Activated CD8-positive, alpha-beta T cell treated with anti-CD3 and anti-CD28 coated beads for 36 hours (primary cell): ENCODE measurements at places on chromosomes 6 and 20. TPM values are rescaled to one million over a fixed set of nuclear protein-coding genes. Genes with fewer than 3 reads are reported as not detected.

- DNase-seq = no peak
- H3K27ac ChIP-seq = peak overlapping the region; percentile 93
- H3K27me3 ChIP-seq = peaks cover 2% of the 10 kb centered on the region
- H3K36me3 ChIP-seq = peaks cover 2% of the 10 kb centered on the region
These were observed 64.5 kb downstream of the STX11 start for GRCh38 chr6:144214622-144215401.

DNA sequence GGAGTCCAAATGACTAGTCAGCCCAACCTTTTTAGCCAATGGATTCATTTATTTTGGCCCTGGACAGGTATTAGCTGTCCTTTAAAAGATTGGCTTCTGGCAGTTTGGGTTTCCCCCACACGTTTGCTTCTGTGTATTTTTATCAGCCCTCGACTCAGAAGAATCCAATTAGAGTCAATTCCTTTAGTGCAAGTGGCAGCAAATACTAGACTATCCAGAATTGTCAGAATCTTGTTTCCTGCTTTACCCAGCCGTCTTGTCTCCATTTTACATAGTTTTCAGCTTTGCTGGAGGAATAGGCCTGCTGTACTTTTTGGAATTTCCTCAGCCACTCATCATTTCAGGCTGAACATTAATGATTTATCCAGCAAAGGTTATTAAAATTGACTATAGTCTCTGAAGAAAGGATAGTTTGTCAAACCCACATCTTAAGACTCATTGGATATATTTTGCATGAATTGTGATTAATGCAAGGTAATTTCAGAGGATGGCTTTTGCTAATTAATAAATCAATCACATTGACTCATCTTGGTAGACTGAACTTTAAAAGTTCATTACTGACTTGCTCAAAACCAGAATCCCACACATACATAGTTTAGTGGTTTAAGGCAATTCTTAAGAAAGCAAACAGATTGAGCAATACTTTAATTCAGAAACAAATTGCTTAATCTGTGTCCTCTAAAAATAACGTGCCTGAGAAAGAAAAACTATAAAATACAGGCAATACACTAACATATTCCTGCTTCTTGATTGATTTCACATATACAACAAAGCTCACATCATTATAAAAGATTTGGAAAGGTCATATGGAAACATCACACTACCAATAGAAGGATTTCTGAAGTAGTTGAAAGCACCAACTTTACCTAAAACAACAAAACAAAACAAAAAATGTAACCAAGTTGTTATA, 62.9 kb upstream of the ZNF217 start:
- peak overlapping the region; percentile 84 for H3K27ac ChIP-seq
- H3K36me3 ChIP-seq = no peaks in the 10 kb centered on the region
- H3K27me3 ChIP-seq = no peaks in the 10 kb centered on the region

GRCh38 chr20:46100988-46101387, 11.2 kb upstream of the NCOA5 start:
- DNase-seq = no peak
- H3K27ac ChIP-seq = no peak overlapping the region
- H3K36me3 ChIP-seq = no peaks in the 10 kb centered on the region

DNA sequence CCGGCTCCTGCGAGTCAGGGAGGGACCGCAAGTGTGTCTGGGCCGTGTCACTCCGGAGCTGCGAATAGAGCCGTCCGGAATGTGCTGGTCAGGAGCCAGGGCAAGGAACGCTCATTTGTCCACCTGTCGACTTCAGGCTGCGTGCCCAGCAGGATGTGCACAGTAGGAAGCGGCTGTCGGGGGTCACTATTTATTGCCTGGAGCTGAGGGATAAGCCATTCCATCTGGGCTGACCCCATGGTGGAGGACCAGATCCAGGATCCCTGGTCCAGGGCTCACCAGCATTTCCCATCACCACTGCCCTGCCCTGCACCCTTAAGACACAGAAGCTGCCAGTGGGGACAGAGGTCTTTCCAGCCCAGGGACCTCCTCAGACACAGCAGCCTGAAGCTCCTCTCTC, 14.7 kb downstream of the NTSR1 start:
- no peak overlapping the region for H3K4me3 ChIP-seq

DNA sequence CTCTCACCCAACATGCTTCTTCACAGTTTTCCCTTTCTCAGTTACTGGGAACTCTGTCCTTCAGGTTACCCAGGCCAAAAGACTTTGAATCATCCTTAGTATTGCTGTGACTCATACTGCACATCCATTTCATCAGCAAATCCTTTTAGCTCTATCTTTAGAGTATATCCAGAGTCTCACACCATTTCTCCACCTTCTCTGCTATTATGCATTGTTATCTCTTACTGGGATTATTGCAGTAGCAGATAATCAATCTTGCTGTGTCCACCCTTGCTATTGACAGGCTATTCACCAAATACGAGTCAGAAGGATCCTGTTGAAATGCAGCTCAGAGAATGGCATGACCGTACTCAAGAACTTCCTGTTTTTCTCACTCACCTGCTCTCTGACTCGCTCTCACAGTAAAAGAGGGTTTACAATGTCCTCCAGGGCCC, 57.3 kb downstream of the BCKDHB start:
- H3K4me3 ChIP-seq = no peak overlapping the region
- H3K36me3 ChIP-seq = no peaks in the 10 kb centered on the region
- H3K4me1 ChIP-seq = peaks cover 15% of the 10 kb centered on the region
- DNase-seq = peak; percentile 7
- H3K27me3 ChIP-seq = no peaks in the 10 kb centered on the region
- no peak overlapping the region for H3K27ac ChIP-seq

DNA sequence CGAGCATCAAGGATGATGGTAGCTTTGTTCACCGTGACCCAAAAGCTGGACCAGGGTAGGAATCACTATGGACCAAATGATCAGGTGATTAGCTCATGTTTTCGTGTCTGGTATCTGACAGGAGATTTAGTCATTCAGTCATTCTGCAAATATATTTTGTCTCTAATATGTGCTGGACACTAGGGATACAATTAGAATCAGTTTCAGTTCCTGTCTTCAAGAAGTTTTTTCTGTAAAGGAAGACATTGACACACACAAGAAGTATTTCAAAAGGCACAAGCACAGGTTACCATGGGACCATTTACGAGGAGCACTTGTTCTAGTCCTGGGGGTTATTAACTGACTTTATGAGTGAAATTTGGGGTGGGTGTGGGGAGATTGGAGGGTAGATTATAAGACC, 244.9 kb downstream of the HIVEP2 start:
- no peak for DNase-seq
- H3K27ac ChIP-seq = no peak overlapping the region
- H3K27me3 ChIP-seq = no peaks in the 10 kb centered on the region
- no peaks in the 10 kb centered on the region for H3K36me3 ChIP-seq
- H3K4me1 ChIP-seq = peaks cover 5% of the 10 kb centered on the region

DNA sequence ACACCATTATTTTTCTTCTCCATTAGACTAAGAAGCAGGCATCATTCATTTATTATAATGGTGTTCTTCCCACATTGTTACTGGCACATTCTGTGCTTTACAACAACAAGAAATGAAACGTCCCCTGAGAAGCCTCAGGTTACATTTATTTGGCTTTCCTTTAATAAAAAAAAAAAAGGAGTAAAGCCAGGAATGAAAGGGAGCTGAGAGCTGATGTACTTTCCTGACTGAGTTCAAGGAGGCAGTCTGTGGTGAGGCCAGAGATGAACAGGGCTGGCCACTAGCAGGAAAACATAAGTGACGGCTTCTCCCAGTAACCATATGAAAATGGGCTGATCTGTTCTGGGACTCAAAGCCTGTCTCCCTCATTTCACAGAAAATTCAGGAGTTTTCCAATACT, 742.1 kb downstream of the MAFB start:
- H3K27ac ChIP-seq = no peak overlapping the region
- H3K36me3 ChIP-seq = no peaks in the 10 kb centered on the region

DNA sequence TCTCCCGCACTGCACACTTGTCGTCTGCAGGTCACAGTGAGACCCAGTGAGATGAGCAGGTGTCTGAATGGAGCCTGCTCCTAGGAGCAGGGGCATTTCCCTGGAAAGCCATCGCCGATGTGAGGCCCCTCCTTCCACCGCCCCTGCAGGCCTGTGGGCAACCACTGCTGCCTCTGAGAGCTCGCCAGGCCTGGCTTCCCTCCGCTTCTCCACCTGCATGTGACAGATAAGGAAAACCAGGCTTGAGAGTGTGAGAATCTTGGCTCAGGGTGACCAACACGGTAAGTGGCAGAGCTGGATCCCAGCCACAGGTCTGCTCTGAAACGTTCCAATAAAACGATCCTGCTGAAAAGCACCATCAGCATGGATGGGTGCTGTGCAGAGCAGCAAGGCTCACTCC, 332.8 kb downstream of the CDH4 start:
- no peak for DNase-seq
- peaks cover 1% of the 10 kb centered on the region for H3K27me3 ChIP-seq
- H3K4me3 ChIP-seq = no peak overlapping the region
- H3K4me1 ChIP-seq = no peaks in the 10 kb centered on the region
- H3K27ac ChIP-seq = no peak overlapping the region
- no peaks in the 10 kb centered on the region for H3K36me3 ChIP-seq

- H3K27me3 ChIP-seq = peaks cover 10% of the 10 kb centered on the region
- H3K4me1 ChIP-seq = peaks cover 9% of the 10 kb centered on the region
- H3K4me3 ChIP-seq = no peak within 1 kb of the TSS
- no peak within 1 kb of the TSS for H3K27ac ChIP-seq
- no peaks in the 10 kb centered on the region for H3K36me3 ChIP-seq
- peak; percentile 45 for DNase-seq
These were observed at the start of gene SLC52A3 for GRCh38 chr20:768426-768978. Gene SLC52A3 (minus strand): TSS chr20:768500. CDS start chr20:765774, 2,726 bp downstream.

- DNase-seq = no peak
- H3K27ac ChIP-seq = no peak overlapping the region
These were observed 526.1 kb upstream of the SPTLC3 start for GRCh38 chr20:12482661-12483060.

DNA sequence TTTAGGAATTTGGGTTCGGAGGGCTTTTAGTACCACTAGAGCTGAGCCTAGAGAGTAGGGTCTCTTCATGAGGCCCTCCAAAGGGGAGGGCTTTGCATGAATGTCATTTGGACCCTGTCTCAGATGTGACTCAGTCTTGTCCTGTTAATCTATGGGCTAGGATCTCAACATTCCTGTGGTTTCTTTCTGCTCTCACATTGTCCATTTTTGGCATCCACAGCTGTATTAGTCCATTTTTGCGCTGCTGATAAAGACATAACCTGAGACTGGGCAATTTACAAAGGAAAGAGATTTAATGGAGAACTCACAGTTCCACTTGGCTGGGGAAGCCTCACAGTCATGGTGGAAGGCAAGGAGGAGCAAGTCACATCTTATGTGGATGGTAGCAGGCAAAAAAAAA, 61.0 kb downstream of the CRYBG1 start:
- H3K27me3 ChIP-seq = peaks cover 10% of the 10 kb centered on the region
- H3K27ac ChIP-seq = no peak overlapping the region
- H3K4me3 ChIP-seq = no peak overlapping the region
- H3K36me3 ChIP-seq = no peaks in the 10 kb centered on the region
- DNase-seq = no peak

- H3K4me3 ChIP-seq = no peak overlapping the region
- DNase-seq = peak; percentile 80
- H3K27me3 ChIP-seq = no peaks in the 10 kb centered on the region
These were observed 16.7 kb downstream of the HMGN4 start for GRCh38 chr6:26554697-26555504.

DNA sequence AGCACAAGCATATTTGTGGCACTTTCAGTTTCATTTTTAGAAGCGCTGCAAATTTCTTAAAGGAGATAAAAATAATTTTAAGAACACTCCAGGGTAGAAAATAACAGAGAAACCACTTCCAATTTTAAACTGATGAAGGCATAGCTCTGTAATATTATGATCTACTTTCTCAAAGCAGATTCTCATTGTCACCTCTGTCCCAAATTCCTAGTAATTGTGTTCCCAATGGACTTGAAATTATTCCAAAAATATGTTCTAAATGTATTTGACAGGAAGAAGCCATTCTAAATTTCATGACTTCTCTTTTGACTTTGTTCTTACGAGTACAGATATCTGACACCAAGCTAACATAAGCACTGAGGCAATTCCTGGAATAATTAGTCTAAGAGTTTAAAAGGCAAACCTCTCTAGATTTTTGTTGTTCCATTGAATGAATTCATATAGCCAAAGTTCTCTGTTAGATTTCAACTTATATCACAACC, 140.2 kb upstream of the CARMIL1 start:
- no peaks in the 10 kb centered on the region for H3K27me3 ChIP-seq
- H3K36me3 ChIP-seq = peaks cover 40% of the 10 kb centered on the region
- H3K4me3 ChIP-seq = peak overlapping the region; percentile 88
- no peak for DNase-seq

The FAM83D gene
- 13.8 TPM for total RNA-seq

The HLA-DOB gene
- total RNA-seq = 11.6 TPM

The FBXO30 gene
- 3.1 TPM for total RNA-seq

The RIPOR2 gene
- 88.3 TPM for total RNA-seq

The EYS gene
- total RNA-seq = not detected

The RWDD1 gene
- total RNA-seq = 44.3 TPM

The C2 gene
- total RNA-seq = 0.99 TPM

The HRH3 gene
- total RNA-seq = not detected

The CGA gene
- total RNA-seq = not detected
